ENCODE measurements at places on chromosomes 7 and 10. TPM values are rescaled to one million over a fixed set of nuclear protein-coding genes. Genes with fewer than 3 reads are reported as not detected.

The STYXL1 gene
- 27.7 TPM for total RNA-seq

The CCL26 gene
- 0.89 TPM for total RNA-seq

The CALU gene
- 53.7 TPM for total RNA-seq

The UFSP1 gene
- total RNA-seq = 5.0 TPM

The CACNB2 gene
- 1.6 TPM for total RNA-seq

The GRID2IP gene
- 0.18 TPM for total RNA-seq

The LRRD1 gene
- total RNA-seq = 0.09 TPM

The CFAP70 gene
- 0.43 TPM for total RNA-seq

The RARRES2 gene
- not detected for total RNA-seq

The SERPINE1 gene
- total RNA-seq = 0.23 TPM

The KIFBP gene
- total RNA-seq = 16.7 TPM

The FRAT1 gene
- total RNA-seq = 2.9 TPM

The NUTM2D gene
- total RNA-seq = 2.7 TPM

The DPYSL4 gene
- total RNA-seq = 17.9 TPM

The MCM7 gene
- 383 TPM for total RNA-seq

The TACC2 gene
- not detected for total RNA-seq

The SEMA3D gene
- 0.11 TPM for total RNA-seq

The OAT gene
- total RNA-seq = 42.6 TPM

The PRXL2A gene
- total RNA-seq = 19.6 TPM

The CHCHD1 gene
- 33.0 TPM for total RNA-seq

The LBX1 gene
- total RNA-seq = not detected

The ZNF727 gene
- total RNA-seq = 0.18 TPM

The IFIT1 gene
- 0.09 TPM for total RNA-seq

The HERPUD2 gene
- 24.9 TPM for total RNA-seq

The FGFBP3 gene
- total RNA-seq = 2.4 TPM

The CALHM1 gene
- not detected for total RNA-seq

The TCF7L2 gene
- total RNA-seq = 0.76 TPM

The EPDR1 gene
- total RNA-seq = 0.62 TPM

The AGR2 gene
- not detected for total RNA-seq

The TWIST1 gene
- total RNA-seq = 1.2 TPM

The CYP3A7 gene
- total RNA-seq = not detected

The FZD8 gene
- total RNA-seq = 1.0 TPM

The PNLIP gene
- not detected for total RNA-seq

The FAM131B gene
- 1.3 TPM for total RNA-seq

The GPR26 gene
- total RNA-seq = not detected

The CALML3 gene
- total RNA-seq = not detected

The UNCX gene
- total RNA-seq = not detected

The PRKAG2 gene
- total RNA-seq = 13.3 TPM

The PSTK gene
- 3.4 TPM for total RNA-seq

The ACSM6 gene
- total RNA-seq = not detected

The MALRD1 gene
- not detected for total RNA-seq

The TFPI2 gene
- total RNA-seq = not detected

The RBM20 gene
- total RNA-seq = not detected

The ARHGEF5 gene
- total RNA-seq = 10.8 TPM

The GPR85 gene
- not detected for total RNA-seq

The CYP2E1 gene
- total RNA-seq = 0.16 TPM

The SPAM1 gene
- not detected for total RNA-seq

The RHOBTB1 gene
- 0.30 TPM for total RNA-seq

Data from activated T-helper 2 cell treated with anti-CD3 and anti-CD28 coated beads, Interferon-gamma antibody, Interleukin-2, Interleukin-4, amounts not matched to agents 10 μg/mL and 5 μg/mL and 100 μg/mL, durations not matched to agents 14 hours and 24 hours and 36 hours (primary cell).